Activated CD8-positive, alpha-beta memory T cell treated with anti-CD3 and anti-CD28 coated beads, Interleukin-2, amount 50 U/mL, for 4 hours (primary cell): ENCODE measurements at places on chromosomes 7 and 10.

GRCh38 chr10:11113156-11113555 is 95.5 kb downstream of the CELF2 start:
- peak; percentile 22 for DNase-seq

DNA sequence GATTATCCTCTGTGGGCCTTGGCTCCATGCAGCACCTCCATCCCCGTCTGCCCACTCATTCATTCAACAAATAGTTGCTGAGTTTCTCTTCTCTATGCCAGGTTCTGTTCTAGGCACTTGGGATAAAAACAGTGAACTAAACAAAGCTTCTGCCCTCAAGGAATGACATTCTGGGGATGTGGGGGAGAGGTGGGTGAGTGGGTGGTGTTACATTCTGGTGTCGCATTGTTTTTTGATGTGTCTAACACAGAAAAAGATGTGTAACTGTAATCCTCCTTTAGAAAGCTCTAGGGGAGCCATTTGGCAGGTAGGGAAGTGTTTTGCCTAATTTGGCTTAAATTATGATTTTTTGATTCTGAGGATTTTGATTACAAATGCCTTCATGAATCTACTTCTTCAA is 21.4 kb downstream of the AUTS2 start:
- DNase-seq = no peak

GRCh38 chr10:123560301-123561140 is 105.6 kb upstream of the GPR26 start:
- no peak for DNase-seq

DNA sequence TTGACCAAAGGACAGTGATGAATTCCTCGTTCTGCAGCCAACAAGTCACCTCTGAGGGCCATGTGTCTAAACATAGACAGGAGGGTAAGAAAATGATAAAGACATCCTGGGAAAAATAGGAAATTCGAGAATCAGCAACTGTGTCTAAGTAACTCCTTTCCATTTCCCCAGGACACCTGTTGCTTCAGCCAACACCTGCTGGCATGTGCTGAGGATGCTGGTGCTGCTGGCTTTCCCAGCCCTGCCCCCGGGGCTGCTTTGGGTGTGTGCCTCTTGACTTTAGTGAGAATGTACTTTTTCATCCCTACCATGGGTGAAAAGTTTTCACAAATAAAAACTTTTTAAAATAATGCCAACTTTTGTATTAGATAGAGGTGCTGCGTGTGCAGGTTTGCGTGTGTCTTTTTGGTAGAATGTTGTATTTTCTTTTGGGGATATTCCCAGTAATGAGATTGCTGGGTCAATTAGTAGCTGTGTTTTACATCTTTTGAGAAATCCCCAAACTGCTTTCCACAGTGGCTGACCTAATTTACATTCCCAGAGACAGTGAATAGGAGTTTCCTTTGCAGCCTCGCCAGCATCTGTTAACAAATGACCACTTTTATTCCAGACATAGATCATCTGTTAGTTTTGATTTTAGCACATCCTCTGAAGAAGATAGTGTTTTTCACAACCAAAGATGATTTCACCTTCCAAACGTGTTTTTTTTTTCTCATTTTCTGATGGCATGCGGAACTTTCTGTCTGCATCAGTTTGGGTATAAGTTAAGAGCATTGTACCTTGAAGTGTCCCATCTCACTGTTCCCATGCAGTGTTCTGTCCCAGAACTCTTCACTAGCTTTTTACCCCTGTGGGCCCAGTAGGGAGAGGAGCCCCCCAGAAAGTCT is 104.2 kb upstream of the ACBD5 start:
- DNase-seq = no peak

DNA sequence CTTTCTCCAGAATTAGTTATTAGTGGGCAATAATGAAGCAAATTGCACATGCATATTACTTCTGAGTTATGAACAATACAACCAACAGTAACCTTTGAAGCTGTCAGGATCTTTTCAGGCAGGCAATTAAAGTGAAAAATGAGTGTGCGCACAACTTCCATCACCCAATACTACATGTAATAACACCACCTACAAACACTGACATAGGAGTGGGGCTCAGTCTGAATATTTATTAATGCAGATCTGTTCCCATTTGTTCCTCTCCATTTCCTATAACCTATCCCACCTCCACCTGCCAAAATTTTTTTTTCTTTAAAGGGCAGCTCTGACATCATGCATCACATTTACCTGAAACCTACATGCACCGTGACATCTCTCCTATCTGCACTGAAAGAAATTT is 177.2 kb downstream of the JAZF1 start:
- DNase-seq = no peak

GRCh38 chr10:86109421-86109820 is 257.2 kb downstream of the GRID1 start:
- no peak for DNase-seq

DNA sequence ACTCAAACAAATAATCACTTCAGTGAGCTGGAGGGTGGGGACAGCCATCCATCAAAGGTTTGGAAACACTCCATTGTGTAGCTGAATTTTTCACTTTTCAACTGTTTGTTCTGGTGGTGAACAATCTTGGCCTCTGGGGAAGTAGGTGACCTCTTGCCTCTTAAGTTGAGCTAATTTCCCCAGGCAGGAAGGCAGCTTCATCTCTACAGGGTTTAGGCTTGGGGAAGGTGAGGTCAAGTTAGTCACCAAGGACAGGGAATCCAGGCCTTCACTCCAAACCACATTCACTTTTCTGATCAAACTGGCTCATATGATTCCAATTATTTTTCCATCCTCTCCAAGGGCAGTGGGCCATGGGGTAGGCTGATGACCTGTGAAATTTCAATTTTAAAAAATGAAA is 138.3 kb upstream of the HABP2 start:
- no peak for DNase-seq

- DNase-seq = no peak
These were observed 14.0 kb downstream of the NACAD start for GRCh38 chr7:45074528-45075354.

GRCh38 chr10:114540236-114540635 is 117.8 kb downstream of the ABLIM1 start:
- no peak for DNase-seq

GRCh38 chr7:139106959-139107358 is 2.6 kb downstream of the ZC3HAV1 start:
- no peak for DNase-seq

DNA sequence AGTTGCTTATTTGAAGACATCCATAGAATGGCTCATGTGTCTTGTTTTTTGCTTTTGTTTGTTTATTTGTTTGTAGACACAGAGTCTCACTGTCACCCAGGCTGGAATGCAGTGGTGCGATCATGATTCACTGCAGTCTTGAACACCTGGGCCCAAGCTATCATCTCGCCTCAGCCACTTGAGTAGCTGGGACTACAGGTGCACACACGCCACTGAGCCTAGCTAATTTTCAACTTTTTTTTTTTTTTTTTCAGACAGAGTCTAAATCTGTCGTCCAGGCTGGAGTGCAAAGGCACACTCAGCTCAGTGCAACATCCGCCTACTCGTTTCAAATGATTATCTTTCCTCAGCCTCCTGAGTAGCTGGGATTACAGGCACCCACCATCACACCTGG is 83.3 kb upstream of the KLF6 start:
- DNase-seq = no peak

- DNase-seq = no peak
These were observed 17.8 kb downstream of the SMO start for GRCh38 chr7:129205987-129206785.

- DNase-seq = no peak
These were observed 117.0 kb upstream of the DKK1 start for GRCh38 chr10:52197098-52197497.

DNA sequence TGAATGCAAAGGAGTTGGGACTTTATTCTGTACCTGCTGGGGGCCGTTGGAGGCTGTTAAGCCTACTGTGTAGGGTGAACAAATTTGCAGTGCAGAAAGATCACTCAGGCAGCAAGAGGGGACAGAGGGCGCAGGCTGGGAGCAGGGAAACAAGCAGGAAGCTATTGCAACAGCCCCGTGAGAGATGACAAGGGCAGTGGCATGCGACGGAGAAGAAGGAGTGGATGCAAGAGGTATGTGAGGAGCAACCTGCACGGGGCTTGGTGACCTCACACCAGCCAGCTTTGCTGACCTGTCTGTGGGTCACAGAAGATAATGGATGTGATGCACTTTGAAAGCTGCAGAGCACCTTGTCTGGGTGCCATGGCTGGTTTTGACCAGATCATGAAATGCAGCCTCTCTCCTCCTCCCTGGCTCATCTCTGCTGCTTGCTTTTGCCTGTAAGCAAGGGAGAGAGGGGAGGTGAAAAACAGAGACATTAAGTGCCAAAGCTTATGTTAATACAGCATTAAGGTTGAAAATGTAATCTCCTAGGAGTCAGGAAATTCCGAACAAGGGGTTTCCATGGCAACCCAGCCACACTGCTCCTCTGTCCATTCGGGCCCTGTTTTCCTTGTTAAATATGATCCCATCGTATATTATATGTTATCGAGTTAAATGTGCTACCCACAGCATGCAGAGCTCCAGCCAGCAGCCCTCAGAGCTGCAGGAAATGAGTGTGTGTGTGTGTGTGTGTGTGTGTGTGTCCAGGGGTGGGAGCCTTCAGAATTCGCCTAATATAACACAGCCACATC is 314.3 kb upstream of the ZMIZ1 start:
- no peak for DNase-seq

- no peak for DNase-seq
These were observed 23.7 kb downstream of the STAMBPL1 start for GRCh38 chr10:88903715-88904114.

DNA sequence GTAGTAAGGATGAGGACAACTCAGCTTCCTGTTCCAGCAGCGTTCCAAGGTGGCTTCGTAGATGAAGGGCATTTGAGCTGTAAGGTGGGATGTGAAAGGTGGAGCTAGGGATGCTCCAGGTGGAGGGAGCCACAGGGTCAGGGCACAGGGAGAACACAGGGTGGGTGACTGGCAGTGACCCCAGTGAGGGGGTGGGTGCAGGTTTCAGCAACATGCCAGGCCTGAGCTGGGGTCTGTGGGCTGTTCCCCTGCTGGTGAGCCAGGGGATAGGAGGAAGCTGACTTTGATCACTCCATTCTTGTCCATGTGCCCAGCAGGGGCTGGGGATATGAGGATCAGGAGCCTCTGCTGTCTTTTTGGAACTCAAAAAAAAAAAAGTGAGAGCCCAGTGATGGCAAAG is 33.2 kb downstream of the CDH23 start:
- no peak for DNase-seq

DNA sequence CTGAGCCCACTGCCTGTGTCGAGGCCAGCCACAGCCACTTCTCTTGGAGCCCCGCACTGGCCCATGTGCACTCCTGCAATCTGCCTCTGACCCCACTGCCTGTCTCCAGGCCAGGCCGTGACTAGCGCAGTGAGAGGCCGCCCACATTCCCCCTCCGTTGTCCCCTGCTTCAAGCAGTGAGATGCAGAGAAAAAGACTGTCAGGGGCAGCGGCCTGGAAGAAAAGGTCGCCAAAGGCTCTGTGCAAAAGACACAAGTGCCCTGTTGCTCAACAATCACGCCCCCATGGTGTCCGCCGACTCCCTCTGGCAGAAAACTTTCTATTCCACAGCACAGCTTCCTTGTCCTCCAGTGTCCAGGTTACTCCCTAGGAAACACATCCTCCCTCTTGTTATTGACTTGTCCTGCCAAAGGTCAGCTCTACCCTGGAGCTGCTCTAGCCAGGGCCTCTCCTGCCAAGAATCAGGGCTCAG is 9.9 kb downstream of the FAM131B start:
- no peak for DNase-seq

GRCh38 chr10:20616918-20617810 is 279.9 kb downstream of the NEBL start:
- no peak for DNase-seq

DNA sequence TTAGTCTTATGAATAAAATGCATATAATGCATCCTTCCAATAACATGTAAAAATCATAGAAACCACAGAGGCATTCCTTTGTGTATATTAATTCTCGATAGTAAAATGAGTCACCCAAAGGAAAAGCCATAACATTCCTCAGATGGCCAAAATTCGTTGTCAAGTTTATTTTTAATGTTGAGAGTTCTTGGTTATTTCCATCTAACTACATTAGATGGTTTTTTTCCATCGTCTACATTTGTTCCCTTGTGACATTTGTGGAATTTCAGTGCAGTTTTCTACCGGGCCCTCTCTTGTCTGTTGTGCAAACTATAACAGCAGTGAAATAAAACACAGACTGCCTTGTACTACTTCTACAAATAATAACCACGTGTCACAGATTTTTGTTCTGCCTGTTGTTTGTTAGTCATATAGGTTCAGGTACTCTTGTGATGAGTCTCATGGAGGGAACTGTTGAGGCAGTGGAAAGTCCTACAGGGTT is 54.7 kb upstream of the CCAR1 start:
- DNase-seq = no peak

DNA sequence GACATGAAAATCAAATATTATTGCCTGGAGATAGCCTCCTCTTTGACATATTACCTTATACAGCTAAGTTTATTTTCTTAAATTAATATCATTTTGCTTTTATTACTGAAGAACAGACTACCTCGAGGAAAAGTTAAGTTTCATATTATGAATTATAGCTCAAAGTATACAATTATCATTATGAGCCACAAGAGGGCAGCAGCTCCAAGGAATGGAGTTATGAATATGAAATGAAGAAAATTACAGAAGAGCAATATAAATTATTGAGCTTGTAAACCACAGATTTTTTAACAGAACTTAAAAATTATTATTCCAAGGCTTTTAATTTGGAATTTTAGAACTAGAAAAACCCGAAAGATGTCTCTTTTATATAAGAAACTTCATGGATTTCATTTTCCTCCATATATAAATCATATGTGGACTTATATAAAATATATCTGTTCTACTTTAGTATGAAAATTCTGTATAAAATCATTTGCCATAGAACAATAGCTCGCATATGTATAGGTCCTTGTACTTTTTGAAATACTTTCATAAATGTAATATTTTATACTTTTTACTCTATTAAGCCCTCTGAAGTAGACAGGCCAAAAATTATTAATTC is 40.1 kb downstream of the IQUB start:
- DNase-seq = peak; percentile 16

GRCh38 chr10:57506414-57507094 is 761.1 kb downstream of the IPMK start:
- no peak for DNase-seq

- DNase-seq = no peak
These were observed 275.8 kb downstream of the LRMDA start for GRCh38 chr10:75707080-75707840.

- DNase-seq = no peak
These were observed 475.8 kb downstream of the PLXNA4 start for GRCh38 chr7:132100483-132100882.

GRCh38 chr10:111646021-111646420 is 537.5 kb downstream of the GPAM start:
- no peak for DNase-seq

DNA sequence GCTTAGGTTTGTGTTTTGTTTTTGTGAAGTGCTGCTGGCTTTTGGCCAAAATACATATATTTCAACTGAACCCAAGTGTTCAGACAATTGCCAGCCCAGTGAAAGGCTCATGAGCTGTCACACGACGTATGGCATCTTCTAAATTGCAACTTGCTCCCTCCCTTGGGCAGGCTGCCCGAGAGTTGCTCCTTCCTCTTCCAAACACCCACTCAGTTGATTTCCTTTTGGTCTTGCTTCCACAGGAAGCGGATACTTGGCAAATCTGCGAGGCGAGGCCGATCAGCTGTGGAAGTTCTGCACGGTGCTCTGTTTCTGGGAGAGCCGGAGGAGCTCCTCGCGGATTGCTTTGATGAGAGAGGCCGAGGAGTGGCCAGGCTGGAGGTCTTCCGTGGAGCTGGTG is 39.6 kb upstream of the ATP6V0A4 start:
- DNase-seq = no peak
